RKO (cell line): ENCODE measurements at places on chromosomes 13 and 19.

DNA sequence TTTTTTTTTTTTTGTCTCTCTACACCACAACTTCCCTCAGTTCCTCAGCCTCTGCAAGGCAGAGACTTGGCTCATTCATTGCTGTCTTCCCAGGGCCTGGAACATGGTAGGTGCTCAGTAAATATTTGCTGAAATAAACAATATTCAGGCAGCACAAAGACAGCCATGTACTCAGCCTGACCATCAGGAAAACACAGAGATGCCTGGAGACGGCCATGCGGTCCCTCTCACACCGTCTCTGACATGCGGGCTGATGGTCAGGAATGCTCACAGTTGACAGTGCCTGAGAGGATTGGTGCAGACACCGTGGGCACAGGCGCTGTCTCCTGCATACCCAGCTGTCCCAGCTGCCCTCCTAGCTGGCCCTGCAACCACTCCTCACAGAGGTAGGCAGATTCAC lies 924 bp downstream of the PRAM1 start:
- DNase-seq, result no peak

GRCh38 chr19:49864890-49865289 lies 2.5 kb downstream of the PNKP start:
- no peak for DNase-seq

DNA sequence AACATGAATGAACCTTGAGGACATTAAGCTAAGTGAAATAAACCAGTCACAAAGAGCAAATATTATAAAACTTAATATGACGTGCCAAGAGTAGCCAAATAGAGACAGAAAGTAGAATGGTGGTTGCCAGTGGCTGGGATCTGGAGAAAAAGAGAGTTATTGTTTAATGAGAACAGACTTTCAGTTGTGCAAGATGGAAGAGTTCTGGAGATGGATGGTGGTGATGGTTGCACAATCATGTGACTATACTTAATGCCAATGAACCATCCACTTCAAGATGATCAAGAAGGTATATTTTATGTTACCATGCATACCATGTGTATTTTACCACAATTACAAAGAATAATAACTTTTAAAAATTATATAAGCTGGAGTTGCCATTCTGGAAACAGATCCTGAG lies 65.7 kb upstream of the MTIF3 start:
- no peak for DNase-seq

DNA sequence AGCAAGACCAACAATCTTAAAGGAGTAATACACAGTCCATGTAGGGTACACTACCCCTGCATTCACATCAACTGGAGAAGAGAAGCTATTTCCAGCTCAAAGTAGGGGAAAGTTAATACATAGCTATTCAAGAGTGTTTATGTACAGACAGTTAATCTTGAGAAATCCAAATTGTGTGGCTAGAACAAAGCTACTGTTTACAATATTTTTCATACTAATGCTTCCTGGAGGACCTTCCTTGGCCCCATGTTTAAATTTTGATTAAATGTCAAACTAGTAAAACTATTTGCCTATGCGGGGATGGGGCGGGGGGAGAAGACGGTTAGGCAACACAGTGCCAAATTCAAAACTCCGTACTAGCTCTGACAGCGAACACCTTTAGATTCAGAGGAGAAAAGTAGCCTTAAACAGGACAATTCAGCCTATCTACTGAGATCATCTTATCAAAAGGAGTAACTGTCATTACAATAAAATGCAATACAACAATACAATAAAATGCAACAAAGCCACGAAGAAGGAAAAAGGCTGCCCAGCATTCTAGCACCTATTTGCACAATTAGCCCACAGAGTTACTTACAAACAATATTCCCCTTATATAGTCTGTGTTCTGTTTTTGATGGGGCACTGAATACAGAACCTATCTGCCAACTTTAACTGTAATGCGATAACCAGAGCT lies 29.1 kb downstream of the BRD4 start:
- no peak for DNase-seq

- peak; percentile 40 for DNase-seq
These were observed 141.0 kb downstream of the RAP2A start for GRCh38 chr13:97574926-97575325.

GRCh38 chr19:39737351-39737750 lies 478 bp downstream of the CLC start:
- peak; percentile 61 for DNase-seq

GRCh38 chr13:26558074-26558805 lies 757 bp downstream of the WASF3 start:
- no peak for DNase-seq

DNA sequence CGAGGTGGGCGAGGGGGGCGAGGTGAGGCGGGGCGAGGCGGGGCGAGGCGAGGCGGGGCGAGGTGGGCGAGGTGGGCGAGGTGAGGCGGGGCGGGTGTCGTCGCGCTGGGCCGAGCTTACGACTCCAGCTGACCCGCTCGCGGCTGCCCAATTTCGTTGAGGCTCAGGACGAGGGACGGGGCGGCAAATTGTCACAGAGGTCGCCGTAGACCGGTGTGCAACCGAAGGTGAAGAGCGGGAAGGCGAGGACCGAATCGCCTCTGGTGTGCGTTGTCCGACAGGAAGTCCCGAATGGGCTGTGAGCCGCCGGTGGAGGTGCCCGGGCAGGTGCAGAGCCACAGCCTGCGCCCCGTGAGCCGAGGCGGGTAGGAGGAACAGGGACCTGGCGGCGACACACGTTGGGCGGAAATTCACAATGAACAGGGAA lies at the start of gene LACC1:
LACC1 (plus strand) TSS at position 150 of the 427 bp plus-strand sequence. CDS start 1,082 bp downstream, outside the sequence.
- peak; percentile 39 for DNase-seq

- no peak for DNase-seq
These were observed 38.7 kb upstream of the PCDH8 start for GRCh38 chr13:52887165-52887564.

DNA sequence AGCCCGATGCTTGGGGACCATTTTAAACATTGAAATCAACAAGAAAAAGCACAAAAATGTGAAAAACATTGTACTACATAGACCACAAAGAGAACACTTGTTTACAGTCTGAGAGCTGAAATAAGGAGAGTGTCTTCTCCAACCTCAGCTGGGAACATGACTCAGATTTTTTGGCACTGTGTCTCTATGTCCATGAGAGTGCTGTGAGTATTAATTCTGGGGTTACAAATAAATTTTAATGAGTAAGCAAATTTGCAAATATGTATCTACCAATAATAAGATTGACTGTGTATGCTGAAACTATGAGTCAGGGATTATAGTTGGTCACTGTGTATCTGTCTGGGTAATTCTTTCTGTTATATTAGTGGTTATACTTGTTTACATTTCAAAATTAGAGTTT lies 174.0 kb downstream of the DCT start:
- peak; percentile 88 for DNase-seq

- peak; percentile 67 for DNase-seq
These were observed 1941.6 kb upstream of the PRR20A start for GRCh38 chr13:55199134-55199533.

GRCh38 chr19:39996218-39996810 lies 546 bp upstream of the ZNF546 start:
- peak; percentile 79 for DNase-seq

GRCh38 chr13:112799394-112799793 lies 109.6 kb downstream of the ATP11A start:
- DNase-seq, result no peak

- DNase-seq, result no peak
These were observed 5.6 kb upstream of the PRKD2 start for GRCh38 chr19:46722421-46723022.

- DNase-seq, result no peak
These were observed 4.8 kb downstream of the STK24 start for GRCh38 chr13:98571955-98572662.

DNA sequence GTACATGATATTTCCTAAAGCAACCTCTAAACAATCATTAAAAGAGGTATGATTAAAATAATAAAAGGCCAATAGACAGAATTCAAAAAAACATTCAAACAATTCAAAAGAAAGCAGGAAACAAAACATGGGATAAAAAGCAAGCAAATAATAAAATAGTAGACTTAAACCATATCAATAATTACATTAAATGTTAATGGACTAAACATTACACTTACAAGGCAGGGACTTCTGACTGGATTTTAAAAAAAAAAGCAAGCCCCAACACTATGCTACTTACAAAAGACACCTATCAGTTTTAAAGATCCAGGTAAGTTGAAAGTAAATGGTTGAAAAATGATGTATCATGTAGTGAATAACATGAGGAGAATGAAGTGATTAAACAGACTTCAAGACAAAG lies 65.2 kb downstream of the KLF2 start:
- DNase-seq, result no peak

DNA sequence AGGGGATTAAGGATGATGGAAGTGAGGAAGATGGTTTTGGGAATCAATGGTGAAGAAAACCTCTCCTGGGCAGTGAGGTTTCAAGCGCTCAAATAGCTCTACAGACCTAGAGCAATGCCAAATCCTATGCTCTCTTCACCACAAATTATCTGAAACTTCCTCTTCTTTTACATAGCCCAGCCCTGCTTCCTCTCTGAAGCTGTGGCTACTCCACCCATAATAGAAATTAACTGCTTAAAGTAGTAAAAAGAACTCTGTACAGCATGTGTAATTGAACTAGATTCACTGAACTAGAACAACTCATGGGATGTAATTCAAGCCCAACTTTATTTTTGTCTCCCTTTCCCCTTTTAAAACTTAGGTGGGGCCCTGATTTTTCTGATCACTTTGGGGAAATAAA lies 20.4 kb upstream of the IFT88 start:
- no peak for DNase-seq

- DNase-seq, result peak; percentile 28
These were observed 2.2 kb upstream of the CEACAM6 start for GRCh38 chr19:41753159-41753558.

DNA sequence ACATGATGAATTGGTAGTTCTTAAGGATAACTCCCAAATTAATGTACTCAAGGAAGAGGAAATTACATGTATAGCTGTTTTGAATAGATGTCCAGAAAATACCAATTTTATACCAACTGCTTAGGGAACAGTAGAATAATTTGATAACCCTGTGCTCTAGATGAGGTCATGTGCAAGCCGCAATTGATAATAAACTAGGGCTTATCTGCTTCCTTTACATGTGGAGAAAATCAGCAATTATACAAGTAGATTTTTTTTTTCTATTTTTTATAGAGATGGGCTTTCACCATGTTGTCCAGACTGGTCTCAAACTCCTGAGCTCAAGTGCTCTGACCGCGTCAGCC lies 9.3 kb downstream of the TPT1 start:
- no peak for DNase-seq

DNA sequence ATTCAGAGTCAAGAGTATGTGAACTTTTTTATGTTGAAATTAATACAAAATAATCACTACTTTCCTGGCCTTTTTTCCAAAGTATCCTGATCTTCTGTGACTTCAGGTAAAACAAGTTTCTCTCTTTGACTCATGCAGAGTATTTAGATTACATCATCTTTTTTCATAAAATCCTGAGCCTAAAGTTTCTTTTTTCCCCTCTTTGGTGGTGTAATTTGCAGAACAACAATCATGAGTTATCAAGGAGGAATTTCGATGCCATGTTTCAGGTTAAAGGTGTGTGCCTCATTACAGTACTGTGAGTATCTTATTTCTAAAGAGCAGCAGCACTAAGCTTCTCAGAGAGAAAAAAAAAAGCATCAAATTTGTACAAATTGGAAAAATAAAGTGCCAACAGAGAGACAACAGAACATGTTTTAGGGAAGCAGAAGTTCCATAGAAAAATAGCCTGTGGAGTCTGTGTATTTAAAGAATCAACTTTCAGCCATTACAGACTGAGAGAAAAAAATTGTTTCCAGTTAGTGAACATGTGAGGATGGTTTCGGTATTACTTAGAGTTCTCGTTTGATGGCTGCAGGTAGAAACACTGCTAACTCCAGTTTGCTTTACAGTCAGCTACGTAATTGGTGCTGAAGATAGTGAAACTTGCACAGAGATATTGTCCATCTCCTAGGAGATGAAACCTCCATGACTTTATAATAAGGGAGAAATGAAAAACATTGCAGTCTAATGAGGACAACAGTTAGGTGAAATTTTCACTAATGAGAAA lies 78.1 kb upstream of the PCDH9 start:
- no peak for DNase-seq

DNA sequence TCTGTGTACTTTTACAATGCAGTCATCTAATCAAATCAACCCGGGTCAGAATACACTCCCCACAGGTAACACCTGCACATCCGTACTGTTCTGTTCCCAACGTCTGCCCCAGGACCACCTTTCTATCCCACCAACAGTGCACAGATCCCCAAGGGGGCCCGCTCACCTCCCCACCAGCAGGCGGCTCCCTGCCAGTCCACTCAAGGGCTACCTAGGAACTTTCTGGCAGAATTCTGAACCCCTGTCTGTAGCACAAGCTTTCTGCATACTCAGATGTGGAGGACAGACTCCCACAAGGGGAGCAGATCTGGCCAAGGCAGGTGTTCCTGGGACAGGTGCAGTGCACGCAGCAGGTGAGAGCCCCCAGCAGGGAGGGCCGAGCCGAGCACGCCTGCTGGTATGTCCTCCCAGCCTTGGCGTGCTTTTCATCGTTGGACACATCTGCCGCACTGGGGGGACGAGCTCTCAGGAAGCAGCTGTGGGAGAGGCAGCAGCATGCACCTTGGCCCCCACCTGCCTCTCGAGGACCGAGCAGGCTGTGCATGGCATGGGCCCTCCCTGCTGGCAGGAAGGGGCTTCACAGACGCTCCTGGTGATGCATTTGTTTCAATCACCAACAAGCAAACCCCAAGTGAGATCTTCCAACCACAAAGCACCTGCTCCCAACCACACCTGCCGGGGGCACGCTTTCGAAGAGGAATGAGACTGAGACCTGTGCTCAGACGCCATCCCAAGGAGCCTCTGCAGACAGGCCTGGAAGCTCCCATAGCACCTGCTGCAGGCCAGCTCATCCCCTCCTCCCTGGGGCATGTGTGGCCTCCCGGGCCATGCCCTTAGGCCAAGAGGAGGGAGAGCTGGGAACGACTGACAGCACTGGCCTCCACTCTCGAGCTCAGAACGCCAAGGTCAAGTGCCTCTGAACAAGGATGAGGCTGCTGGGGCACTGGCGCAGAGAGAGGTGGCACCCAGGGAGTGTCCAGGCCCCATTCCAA lies 35.9 kb downstream of the RAB20 start:
- no peak for DNase-seq

DNA sequence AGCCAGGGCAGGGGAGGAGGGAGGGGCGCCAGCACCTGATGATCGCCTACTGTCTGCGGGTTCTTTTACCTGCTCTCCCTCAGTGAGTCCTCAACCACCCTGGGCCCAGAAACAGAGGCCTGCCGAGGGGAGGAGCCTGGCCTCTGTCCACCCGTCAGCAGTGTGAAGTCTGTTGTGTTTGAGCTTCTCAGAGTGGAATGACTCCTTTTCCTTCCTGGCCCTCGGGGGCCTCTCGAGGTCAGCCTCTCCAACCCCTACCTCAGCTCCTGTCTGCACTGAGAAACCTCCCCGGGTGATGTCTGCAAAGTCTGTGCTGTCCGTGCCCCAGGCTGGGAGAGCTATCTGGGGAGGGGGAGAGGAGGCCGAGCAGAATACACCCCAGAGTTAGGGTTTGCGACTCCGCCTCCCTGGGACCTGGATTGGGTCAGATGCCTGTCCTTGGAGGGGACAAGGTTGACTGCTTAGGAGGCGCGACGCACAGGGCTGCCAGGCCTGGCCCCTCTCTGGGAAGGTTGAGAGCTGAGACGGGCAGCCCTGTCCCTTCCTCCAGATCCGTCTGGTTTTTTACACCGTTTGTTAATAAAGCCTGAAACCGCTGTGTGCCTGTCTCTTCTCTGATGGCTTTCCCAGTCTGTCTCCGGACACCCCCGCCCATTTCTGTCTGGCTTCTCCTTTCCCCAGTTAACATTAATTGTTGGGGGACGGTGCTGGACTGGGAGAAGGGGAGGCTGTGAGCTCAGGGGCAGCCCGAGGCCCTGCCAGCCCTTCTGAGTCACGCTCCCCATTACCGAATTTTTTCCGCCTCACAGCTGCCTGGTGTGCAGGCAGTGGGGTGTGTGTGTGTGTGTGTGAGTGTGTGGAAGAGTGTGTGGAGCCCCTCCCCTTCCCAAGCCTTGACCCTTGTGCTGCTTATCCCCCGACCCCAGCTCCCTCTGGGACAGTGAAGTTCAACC lies 989 bp upstream of the SSC5D start:
- peak; percentile 56 for DNase-seq
